ENCODE measurements at places on chromosomes 12 and 14.

GRCh38 chr14:35349496-35350365, 54.8 kb downstream of the NFKBIA start:
- no peak for DNase-seq

DNA sequence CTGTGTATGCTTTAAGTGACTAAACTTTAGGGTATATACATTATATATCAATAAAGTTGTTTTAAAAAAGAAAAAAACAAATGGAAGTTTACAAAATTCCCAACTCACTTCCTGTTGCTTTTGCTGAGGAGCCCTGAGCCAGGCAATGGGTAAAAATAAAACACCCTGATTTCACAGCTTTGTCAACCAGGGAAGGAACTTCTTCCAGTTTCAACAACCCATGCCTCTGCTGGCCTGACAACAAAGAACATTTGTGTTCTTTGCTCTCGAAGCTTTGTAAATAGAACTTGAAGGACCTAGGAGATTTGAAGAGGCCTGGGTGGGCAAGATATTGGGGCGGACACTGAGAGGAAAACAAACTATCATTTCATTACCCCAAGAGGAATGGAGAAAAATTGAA, 141.2 kb upstream of the NOS1 start:
- DNase-seq: no peak

DNA sequence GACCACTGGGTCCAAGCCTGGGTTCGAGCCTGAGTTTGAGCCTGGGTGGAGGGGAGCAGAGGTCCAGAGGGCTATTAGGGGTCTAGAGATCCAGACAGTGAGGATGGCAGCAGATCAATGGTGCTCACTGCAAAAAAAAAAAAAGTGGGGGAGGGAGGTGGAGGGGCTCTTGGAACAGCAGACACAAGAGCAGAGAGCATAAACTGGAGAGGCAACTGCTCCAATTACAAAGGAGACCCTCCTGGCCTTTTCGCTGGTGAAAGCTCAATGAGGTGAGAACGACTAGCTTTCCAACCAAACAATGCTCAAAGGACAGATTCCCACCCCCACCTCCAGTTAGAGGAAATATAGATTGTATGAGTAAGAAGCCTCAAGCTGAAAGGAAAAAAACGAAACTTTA, 124.2 kb upstream of the TSPAN8 start:
- DNase-seq: no peak

- no peak for DNase-seq
These were observed 93.7 kb downstream of the SAMD4A start for GRCh38 chr14:54660604-54661111.

- DNase-seq: no peak
These were observed 9.9 kb downstream of the SLC15A4 start for GRCh38 chr12:128813883-128814282.

GRCh38 chr12:2551412-2551900, 243.3 kb upstream of the FKBP4 start:
- DNase-seq: no peak

DNA sequence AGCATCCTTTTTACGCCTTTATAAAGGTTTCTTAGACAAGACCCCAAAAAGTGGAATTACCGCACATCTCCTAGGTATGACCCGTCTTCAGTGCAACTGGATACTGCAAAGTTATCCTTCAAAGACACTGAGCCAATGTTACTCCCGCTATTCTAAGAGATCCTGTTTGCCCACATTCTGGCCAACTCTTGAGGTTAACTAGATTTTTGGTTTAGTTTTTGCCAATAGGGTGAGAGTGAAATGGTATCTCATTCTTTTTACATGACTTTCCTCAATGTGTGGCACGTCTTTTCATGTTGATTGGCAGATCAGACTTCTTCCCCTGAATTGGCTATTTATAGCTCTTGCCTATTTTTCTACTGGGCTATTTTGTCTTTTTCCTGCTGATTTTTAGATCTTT, 347.2 kb downstream of the MED13L start:
- no peak for DNase-seq

GRCh38 chr12:62772416-62772955, 162.5 kb downstream of the PPM1H start:
- no peak for DNase-seq

GRCh38 chr14:86601813-86602212, 1071.9 kb downstream of the FLRT2 start:
- DNase-seq: no peak

DNA sequence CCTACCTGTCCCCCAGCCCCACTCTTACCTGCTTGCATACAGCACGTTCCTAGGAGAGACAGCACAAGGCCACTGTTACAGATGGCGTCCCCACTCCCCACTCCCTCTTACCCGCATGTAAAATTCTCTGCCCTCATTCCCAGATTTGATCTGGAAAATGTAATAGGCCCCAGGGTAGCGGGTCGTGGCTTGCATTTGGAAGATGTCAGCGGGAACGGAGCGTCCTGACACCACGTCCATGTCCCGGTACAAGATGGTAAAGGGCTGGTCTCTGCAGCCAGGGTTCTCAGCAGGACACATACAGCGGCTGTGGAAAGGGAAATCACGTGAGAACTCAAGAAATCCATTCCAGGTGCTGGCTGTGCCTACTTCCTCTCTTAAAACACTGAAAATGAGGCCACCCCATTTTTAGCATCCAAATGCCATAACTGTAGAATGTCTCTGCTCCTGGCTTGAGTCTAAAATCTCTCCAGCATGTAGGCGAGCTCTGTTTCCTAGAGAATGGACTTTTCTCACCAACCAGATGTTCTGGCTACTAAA, 10.1 kb upstream of the TC2N start:
- no peak for DNase-seq

DNA sequence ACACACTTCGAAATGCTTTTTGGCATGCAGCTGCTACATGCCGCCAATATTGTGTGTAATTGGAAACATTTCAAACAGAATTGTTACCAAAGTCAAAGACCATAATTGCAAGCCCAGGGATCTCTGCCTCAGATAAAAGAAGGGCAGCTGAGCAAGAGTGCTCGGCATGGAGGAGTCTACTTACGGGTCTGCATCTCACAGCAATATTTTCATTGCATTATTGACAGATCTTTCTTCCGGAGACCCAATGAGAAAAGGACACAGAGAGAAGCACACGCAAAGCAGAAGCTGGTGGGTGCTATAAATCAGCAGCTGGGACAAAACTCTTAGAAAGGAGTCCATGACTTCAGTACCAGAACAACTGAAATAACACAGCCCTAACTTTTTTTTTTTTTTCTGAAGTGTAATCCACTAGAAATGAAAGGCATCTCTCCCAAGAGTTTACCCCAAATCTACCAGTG, 4.9 kb downstream of the PRICKLE1 start:
- DNase-seq: no peak

DNA sequence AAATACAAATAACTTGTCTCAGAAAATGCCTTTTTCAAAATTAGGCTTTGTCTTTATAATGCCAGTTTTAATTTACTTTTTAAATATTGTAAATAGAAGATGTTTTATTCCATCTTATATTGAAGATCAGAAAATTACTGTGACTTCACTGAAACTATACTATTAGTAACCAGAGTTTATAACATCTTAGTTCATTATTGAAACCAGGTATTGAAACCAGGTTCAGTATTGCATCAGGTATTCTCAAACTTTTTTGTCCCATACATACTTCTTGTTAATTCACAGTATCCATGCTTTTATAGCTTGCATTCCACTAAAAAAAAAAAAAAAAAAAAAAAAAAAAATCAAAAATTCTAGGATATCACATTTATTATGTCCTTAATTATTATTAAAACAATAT, 227.5 kb downstream of the GXYLT1 start:
- no peak for DNase-seq

GRCh38 chr12:124466216-124467128, 100.9 kb downstream of the NCOR2 start:
- DNase-seq: peak; percentile 82

- no peak for DNase-seq
These were observed 31.4 kb upstream of the C14orf180 start for GRCh38 chr14:104547998-104548700.

DNA sequence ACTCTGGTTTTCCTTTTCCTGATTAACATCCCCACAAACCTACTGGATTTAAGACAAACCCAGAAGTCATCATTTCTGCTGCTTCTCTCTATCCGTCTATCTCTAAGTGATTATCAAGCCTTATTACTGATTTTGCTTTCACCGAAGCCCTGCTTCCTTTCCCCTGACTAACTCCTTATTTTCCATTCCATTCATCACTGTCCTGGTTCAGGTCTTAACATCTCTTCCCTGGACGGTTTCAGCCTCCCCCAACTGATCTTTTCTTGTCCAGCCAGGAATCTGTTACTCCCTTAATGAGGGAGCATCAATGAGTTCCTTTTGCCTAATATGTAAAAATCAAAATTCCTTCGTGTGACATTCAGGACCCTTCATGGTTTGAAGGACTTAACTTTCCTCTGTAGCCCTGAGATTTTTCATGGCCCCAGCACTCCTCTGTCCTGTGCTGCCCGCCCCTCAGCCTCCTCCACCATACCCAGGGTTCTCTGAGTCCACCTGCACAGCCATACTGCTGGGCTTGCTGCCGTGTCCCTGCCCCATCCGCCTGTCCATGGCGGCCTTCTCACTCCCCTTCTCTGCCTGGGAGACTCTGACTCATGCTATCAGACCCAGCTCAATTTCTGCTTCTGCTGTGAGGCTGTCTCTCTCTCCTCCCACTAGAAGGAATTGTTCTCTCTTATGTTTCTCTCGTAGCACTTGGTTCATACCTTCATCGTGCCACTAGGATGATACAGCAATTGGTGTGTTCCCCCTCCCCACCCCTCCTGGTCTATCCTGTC, 167.8 kb upstream of the HIF1A start:
- no peak for DNase-seq

- peak; percentile 21 for DNase-seq
These were observed 78.6 kb downstream of the CCDC60 start for GRCh38 chr12:119412811-119413794.

- no peak for DNase-seq
These were observed 89.0 kb downstream of the SETD3 start for GRCh38 chr14:99391671-99392070.

All from stimulated activated CD8-positive, alpha-beta memory T cell treated with anti-CD3 and anti-CD28 coated beads, Interleukin-2, amount 100 ng/mL, for 48 hours (primary cell).